NCI-H446 (cell line): ENCODE measurements at places on chromosomes 3 and 15.
A peak's percentile ranks its signal among the peaks of the same experiment; 100 is the strongest.

DNA sequence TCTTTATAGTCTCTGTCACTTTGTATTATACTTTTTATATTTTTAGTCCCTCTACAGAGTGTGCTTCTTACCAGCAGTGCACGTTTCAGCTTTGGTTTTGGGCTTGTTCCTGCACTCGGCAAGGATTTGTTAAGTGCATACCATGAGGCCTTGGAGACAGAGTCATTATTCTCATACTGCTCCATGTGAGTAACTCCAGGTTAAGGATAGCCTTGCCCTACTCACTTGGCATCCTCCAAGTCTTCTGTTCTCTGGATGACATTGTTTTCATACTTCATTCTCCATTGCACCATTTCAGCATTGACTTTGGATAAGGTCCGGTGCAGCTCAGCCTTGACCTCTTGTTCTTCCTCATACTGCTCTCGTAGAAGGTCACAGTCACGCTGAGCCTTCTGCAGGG is 96.4 kb downstream of the MYH15 start:
- DNase-seq, result no peak

DNA sequence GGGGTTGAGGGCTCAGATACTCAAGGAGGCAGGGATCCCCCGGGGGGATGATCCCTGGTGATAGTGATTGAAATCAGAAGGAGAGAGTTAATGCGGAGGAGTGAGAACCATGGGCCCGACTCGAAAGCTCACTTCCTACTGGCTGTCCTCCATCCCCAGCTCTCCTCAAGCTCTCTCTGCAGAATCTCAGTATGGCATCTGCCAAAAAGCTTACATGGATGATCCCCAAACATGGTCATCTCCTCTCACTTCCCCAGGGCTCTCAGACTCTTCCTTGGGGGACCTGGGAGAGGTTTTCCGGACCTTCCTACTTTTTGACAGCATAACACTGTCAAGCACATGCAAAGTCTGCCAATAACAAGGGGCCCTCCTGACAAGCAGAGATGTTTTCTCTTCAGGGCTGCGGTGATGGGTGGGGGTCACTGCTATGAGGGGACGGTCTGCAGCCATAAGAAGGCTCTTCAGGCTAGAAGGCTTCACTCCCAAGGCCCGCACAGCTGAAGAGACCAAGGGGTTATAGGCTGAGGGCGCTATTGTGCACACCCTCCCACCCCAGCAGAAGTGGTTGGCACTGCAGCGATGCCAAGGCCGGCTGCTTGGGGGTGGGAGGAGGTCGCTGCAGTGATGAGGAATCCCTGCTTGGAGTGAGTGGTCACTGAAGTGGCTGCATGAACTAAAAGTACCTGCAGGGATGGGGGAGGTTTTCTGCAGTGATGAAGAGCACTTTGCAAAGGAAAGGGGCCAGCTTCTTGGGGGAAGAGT is 828 bp upstream of the VWA5B2 start:
- no peak for DNase-seq

GRCh38 chr3:131360191-131360755 is 21.3 kb upstream of the NUDT16 start:
- no peak for DNase-seq

- no peak for DNase-seq
These were observed 55.6 kb downstream of the SLC6A6 start for GRCh38 chr3:14457999-14458398.

GRCh38 chr3:111035902-111036301 is 35.7 kb upstream of the NECTIN3 start:
- no peak for DNase-seq

GRCh38 chr3:160225176-160226025 is at the start of gene C3orf80:
C3orf80 (plus strand) TSS chr3:160225422; CDS start chr3:160225636, 214 bp downstream.
- peak; percentile 53 for DNase-seq

- no peak for DNase-seq
These were observed 30.8 kb downstream of the BOC start for GRCh38 chr3:113242096-113242581.

- DNase-seq, result peak; percentile 49
These were observed 573.8 kb upstream of the NAALADL2 start for GRCh38 chr3:174285242-174285864.

DNA sequence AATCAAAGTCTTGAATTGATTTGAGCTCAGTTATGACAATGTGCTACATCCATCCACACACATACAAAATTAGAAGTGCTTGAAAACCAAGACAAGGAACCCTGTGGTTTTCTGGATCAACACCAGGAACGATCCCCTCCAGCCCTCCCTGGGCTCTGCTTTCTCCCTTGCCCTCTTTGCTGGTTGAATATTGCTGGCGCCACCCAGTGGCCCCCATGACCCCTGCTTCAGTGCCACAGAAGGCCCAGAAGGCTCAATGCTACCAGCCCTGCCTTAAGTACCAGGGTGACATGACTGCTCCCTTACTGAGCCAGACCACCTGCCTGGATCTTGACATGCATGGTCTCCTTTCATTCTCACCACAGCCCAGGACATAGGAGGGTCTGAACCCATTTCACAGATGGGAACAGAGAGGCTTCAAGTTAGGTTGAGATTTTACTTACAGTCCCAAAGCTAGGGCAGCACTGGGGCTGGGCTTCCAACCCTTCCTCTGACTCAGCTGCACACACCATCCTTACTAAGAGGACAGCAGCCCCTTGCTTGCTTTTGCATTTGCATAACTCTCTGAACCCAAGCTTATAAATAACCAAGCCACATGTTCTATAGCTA is 15.0 kb downstream of the IL12A start:
- peak; percentile 37 for DNase-seq

- no peak for DNase-seq
These were observed 65.1 kb upstream of the TBL1XR1 start for GRCh38 chr3:177262396-177262795.

GRCh38 chr3:16482770-16483531 is 30.5 kb downstream of the RFTN1 start:
- DNase-seq, result no peak

DNA sequence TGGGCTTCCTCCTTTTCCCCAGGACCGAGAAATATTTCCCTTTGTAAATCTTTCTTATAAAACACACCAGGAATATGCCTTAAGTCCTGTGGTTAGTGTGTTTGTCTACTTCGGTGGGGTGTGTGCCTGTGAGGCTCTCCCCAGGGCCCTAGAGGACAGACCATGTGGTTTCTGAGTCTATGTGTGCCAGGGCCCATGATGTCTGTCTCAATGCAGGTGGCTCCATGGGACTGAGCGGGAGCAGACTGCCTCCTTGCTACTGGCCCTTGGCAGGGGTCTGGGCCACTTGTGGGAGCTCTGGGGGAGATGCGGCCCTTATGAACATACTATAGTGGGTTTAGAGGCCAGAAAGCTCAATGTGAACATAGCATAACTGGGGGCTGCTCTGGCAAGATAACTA is 37.6 kb downstream of the SCN5A start:
- no peak for DNase-seq

DNA sequence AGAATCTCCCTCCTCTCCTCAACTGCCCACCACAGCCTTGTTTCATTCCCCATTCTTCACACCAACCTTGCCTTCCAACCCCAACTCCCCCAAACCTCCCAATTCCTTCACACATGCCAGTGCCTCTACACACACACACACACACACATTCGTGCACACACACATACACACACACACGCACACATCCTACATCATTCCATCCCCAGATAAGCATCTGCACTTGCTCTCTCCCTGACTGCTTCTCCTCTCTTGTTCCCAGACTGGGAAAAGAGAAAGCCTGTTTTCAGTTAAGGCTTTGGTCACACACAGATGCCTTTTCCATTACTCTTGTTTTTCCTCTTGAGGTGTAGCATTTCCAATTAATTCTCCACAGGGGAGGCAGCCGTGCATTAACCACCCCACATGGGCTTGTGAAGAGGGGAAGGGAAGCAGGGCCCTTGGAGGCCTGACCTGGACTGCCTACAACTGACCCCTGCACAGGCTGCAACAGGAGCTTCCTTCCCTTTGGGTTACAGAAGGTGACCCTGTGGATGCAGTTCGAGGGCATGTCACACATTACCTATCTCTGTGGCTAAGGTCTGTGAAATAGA is 32.0 kb upstream of the BOC start:
- no peak for DNase-seq

DNA sequence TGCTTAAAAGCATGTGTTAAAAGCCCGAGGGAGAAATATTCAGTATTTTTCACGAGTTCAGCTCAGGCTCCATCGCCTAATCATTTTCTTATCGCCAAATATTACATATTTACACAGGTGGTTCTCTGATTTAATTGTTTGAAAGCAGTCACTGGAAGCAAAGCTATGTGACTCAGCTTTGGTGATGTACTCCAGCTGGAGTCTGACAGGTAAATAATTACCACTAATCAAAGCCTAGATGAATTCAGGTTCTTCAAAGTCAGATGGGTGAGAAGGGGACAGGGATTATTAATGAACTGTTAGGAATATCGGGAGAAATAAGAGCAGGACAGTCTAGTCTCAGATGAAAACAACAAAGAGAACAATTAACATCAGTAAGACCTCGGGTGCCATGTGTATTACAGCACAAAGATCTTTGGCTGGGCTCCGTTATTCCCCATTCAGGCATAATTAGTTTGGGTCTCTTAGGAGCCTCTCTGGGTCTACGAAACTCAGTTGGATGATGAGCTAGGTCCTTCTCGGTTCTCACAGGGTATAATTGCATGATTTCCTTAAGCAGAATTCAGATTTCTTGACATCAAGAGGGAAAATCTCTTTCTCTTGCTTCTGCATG is 331.7 kb upstream of the ADAMTS9 start:
- no peak for DNase-seq

DNA sequence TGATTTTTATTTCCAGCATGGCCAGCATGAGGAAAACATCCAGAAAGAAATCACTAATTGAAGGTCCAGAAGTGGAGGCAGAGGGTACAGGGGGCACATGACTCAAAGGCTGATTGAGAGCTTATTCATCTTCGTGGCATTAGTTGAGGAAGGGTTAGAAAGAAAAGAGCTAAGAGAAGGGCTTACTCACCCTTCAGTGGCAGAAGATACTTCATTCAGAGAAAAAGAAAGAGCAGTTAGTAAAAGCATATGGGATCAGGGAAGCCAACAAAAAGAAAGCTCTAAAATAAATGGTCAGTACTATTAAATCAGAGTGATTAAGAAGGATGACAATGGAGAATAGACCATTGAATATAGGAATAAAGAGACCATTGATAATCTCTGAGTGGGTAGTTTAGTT is 25.2 kb downstream of the GAP43 start:
- no peak for DNase-seq

DNA sequence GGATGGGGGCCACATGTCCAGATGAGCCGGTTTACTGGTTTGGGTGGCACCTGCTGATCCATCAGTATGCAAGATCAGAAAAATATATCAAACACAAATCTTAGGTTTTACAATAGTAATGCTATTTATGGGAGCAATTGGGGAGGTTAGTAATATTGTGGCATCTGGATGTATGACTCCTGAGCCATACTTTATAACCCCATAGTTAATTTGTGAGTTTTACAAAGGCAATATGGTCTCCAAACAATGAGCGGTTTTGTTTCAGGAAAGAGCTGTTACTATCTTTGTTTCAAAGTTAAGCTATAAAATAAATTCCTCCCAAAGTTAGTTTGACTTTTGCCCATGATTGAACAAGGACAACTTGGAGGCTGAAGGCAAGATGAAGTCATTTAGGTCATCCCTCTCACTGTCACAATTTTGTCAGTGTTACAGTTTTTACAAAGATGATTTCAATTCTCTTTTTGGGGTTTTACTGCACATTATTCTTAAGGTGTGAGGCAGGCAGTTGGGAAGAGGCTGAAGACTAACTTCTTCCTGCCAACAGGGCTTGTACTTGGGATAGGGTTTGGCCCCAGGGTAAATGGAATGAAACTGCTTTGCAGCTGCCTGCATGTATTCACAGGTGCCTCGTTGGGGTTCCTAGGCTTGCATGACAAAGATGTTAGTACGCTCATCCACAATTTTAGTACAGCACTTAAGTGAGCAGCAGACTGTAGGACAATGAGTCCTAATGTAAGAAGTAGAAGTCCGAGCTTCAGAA is 296.6 kb upstream of the NDN start:
- DNase-seq, result no peak

GRCh38 chr15:48177383-48177765 is 721 bp downstream of the MYEF2 start:
- peak; percentile 9 for DNase-seq

- DNase-seq, result no peak
These were observed 49.1 kb downstream of the NR1I2 start for GRCh38 chr3:119831022-119831421.

DNA sequence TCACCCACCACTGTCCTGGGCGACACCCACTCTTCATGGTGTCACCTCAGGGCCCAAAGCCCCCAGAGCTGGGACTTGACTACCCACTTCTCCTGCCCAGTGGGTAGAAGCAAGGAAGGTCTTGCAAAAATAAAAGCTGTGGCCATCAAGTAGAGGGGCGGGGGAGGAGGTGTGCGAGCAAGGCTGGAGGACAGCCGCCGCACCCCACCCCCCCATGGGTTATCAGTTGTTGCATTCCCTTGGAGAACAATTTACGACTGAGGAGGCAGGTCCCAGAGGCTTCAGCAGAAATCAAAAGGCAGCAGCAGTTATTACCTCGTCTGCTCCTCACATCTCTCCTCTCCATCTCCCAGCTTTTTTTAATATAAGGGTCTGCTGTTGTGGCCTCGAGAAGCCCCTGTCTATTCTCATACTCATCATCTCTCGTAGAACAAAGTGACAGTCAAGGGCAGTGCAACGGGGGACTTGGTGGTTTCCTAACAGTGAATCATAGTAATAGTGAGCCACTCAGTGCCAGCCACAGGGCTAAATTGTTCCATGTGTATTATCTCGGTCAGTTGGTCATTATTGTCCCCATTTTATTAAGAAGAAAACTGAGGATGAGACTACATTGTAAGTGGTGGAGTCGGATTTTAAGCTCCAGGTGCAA is 116.4 kb downstream of the PDCD6IP start:
- DNase-seq, result no peak

GRCh38 chr3:113912552-113913236 is 35.1 kb upstream of the ZDHHC23 start:
- no peak for DNase-seq

GRCh38 chr3:14415501-14415900 is 13.1 kb downstream of the SLC6A6 start:
- no peak for DNase-seq

DNA sequence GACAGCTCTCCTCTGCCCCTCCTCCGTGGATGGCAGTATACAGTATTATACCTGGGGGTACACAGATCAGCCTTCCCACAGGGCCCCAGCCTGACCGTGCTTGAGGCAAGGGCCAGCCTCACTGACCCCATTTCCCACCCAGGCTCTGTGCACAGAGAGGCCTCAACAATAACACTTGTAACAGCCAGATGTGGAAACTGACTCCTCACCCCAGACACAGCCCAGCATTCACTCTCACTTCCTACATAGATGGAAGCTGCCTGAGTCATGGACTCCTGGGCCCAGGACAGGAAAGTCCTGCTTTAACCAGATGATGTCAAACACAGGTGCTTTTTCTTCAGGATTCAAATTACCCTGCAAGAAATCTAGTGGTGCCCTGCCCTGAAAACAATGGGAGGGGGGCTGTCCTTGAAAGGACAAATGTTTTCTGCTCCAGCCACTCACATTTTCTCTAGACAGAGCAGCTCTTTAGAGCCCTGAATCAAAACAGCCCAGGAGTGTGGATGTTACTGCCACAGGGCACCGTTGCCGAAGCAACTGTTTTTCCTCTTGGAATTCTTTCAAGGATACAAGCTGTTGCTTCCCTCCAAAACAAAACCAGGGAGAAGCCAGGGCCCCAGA is 16.4 kb downstream of the CCDC12 start:
- peak; percentile 11 for DNase-seq
